ENCODE measurements at places on chromosomes 6 and 20. TPM values are rescaled to one million over a fixed set of nuclear protein-coding genes. Genes with fewer than 3 reads are reported as not detected.

The SOBP gene
- 1.6 TPM for total RNA-seq

The PHACTR1 gene
- 0.21 TPM for total RNA-seq

The SERAC1 gene
- 5.5 TPM for total RNA-seq

The DEFB115 gene
- total RNA-seq = not detected

The CARMIL1 gene
- 88.4 TPM for total RNA-seq

DNA sequence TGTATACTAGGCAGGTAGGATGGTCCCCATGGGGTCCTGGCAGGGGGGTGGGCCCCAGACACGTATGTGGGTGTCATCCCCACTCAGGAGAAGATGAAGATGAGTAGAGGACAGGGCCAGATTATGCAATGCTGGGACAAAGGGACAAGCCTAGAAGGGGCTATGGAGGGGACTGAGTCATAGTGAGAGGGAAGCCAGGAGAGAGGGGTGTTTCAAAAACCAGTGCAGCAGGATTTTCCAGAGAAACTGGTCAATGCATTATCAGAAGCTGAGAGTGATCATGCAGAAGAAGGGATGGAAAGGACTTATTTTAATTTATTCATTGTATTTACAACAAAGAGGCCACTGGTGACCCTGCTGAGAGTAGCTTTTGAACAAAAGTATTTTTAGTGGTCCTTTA, 74.0 kb downstream of the PPP1R3G start:
- H3K27ac ChIP-seq = peak overlapping the region; percentile 52
- H3K27me3 ChIP-seq = no peaks in the 10 kb centered on the region
- peaks cover 7% of the 10 kb centered on the region for H3K36me3 ChIP-seq
- no peak overlapping the region for H3K4me3 ChIP-seq
- peak; percentile 17 for DNase-seq
- peaks cover 18% of the 10 kb centered on the region for H3K4me1 ChIP-seq

- no peaks in the 10 kb centered on the region for H3K36me3 ChIP-seq
- H3K4me3 ChIP-seq = no peak overlapping the region
- peaks cover 12% of the 10 kb centered on the region for H3K4me1 ChIP-seq
- no peaks in the 10 kb centered on the region for H3K27me3 ChIP-seq
Observed at GRCh38 chr20:7692478-7692877, 247.8 kb downstream of the HAO1 start.

- no peaks in the 10 kb centered on the region for H3K27me3 ChIP-seq
- H3K4me3 ChIP-seq = peak overlapping the region; percentile 4
- peak overlapping the region; percentile 71 for H3K27ac ChIP-seq
- H3K4me1 ChIP-seq = no peaks in the 10 kb centered on the region
Observed at GRCh38 chr6:155939253-155939652, 483.6 kb upstream of the NOX3 start.

DNA sequence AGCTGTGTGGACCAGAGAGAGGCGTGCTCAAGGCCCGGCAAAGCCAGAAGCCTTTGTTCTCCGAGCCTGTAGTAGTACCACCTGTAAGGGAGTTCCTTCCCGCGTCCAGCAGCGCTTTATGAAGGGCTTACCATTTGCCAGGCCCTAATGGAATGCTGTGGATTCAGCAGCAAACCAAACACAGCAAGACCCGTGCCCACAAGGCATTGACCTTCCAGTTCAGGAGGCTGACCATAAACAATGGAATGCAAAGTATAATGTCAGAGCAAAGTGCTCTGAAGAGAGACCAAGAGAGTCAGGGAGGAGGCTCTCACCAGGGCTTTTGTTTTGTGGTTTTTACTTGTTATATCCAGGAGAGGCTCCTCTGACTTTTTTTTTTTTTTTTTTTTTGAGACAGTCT, 209.8 kb downstream of the ZMYND8 start:
- no peak overlapping the region for H3K27ac ChIP-seq
- no peaks in the 10 kb centered on the region for H3K27me3 ChIP-seq
- H3K4me3 ChIP-seq = no peak overlapping the region
- H3K4me1 ChIP-seq = peaks cover 62% of the 10 kb centered on the region
- H3K36me3 ChIP-seq = no peaks in the 10 kb centered on the region
- DNase-seq = peak; percentile 45

DNA sequence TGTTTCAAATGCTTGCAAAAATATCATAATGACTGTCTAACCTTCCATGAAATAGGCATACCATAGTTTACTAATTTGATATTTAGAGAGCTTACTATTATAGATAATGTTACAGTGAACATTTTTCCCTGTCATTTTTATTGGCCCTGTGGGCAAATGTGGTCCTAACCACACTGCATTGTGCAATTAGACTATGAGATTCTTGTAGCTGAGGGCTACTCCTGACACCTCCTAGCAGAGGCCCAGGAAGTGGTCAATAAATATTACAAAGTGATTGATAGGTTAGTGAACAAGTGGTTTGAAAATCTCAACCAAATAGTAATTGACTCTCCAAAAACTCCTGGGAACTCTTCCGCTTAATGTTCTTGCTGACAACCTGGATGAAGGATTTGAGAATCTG, 160.5 kb upstream of the KCNG1 start:
- H3K4me1 ChIP-seq = no peaks in the 10 kb centered on the region
- H3K4me3 ChIP-seq = no peak overlapping the region
- peaks cover 49% of the 10 kb centered on the region for H3K27me3 ChIP-seq
- no peak overlapping the region for H3K27ac ChIP-seq
- no peaks in the 10 kb centered on the region for H3K36me3 ChIP-seq

GRCh38 chr20:62589150-62589498, 53.2 kb upstream of the SLCO4A1 start:
- no peaks in the 10 kb centered on the region for H3K4me1 ChIP-seq
- H3K36me3 ChIP-seq = no peaks in the 10 kb centered on the region
- DNase-seq = no peak
- H3K27ac ChIP-seq = no peak overlapping the region
- H3K27me3 ChIP-seq = peaks cover 52% of the 10 kb centered on the region
- no peak overlapping the region for H3K4me3 ChIP-seq

- DNase-seq = no peak
- no peak overlapping the region for H3K27ac ChIP-seq
- no peak overlapping the region for H3K4me3 ChIP-seq
- H3K27me3 ChIP-seq = no peaks in the 10 kb centered on the region
- H3K36me3 ChIP-seq = peaks cover under 1% of the 10 kb centered on the region
Observed at GRCh38 chr20:11260611-11261010, 586.8 kb upstream of the JAG1 start.

GRCh38 chr6:68633972-68634725, 933 bp upstream of the ADGRB3 start:
- H3K36me3 ChIP-seq = peaks cover 20% of the 10 kb centered on the region
- no peak overlapping the region for H3K27ac ChIP-seq
- DNase-seq = no peak
- H3K27me3 ChIP-seq = peaks cover 38% of the 10 kb centered on the region
- peak overlapping the region; percentile 78 for H3K4me3 ChIP-seq

DNA sequence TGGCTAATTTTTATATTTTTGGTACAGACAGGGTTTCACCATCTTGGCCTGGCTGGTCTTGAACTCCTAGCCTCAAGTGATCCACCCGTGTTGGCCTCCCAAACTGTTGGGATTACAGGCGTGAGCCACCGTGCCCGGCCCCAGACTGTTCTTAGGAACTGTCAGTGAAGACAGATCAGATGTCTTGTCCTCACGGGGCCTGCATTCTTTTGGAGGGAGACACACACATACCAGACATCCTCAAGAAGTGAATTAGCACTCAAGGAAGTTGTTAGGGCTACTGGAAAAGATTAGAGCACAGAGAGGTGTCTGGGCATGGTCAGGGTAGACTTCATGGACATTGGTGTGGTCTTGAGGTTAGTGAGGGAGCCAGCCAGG, 10.3 kb upstream of the LPIN3 start:
- H3K27ac ChIP-seq = no peak overlapping the region
- H3K36me3 ChIP-seq = no peaks in the 10 kb centered on the region
- no peak overlapping the region for H3K4me3 ChIP-seq
- peaks cover 18% of the 10 kb centered on the region for H3K4me1 ChIP-seq
- no peaks in the 10 kb centered on the region for H3K27me3 ChIP-seq
- DNase-seq = no peak

GRCh38 chr20:4516876-4517275, 204.8 kb upstream of the PRND start:
- no peak for DNase-seq
- H3K27ac ChIP-seq = no peak overlapping the region
- H3K36me3 ChIP-seq = no peaks in the 10 kb centered on the region
- peaks cover 19% of the 10 kb centered on the region for H3K4me1 ChIP-seq
- peaks cover 50% of the 10 kb centered on the region for H3K27me3 ChIP-seq

DNA sequence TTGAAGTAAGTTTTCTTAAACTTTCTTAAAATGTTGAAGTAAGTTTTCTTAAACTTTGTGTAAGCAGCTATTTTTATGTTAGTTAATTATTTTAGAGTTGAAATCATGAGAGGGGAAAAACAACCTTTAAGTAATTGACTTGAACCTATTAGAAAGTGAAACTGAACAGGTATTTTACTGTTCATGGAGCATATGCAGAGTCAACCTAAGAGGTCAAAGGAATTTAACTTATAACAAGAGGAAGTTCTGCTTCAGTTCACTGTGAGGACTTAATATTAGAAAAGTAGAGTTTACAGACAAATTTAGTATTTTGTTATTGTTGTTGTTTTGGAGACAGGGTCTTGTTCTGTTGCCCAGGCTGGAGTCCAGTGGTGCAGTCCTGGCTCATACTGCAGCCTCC, 38.0 kb downstream of the CDYL start:
- no peaks in the 10 kb centered on the region for H3K36me3 ChIP-seq
- H3K27me3 ChIP-seq = no peaks in the 10 kb centered on the region
- H3K27ac ChIP-seq = no peak overlapping the region
- no peak for DNase-seq
- peaks cover 22% of the 10 kb centered on the region for H3K4me1 ChIP-seq

DNA sequence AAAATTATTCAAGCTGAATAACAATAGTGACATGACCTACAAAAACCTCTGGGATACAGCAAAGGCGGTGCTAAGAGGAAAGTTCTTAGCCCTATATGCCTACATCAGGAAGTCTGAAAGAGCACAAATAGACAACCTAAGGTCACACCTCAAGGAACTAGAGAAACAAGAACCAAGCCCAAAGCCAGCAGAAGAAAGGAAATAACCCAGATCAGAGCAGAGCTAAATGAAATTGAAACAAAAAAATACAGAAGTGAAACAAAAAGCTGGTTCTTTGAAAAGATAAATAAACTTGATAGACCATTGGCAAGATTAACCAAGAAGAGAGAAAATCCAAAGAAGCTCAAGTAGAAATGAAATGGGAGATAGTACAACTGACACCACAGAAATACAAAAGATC, 47.6 kb upstream of the NOTCH4 start:
- no peak overlapping the region for H3K4me3 ChIP-seq
- no peaks in the 10 kb centered on the region for H3K36me3 ChIP-seq
- H3K27me3 ChIP-seq = peaks cover 39% of the 10 kb centered on the region

GRCh38 chr20:3390759-3391425, 16.6 kb downstream of the DNAAF9 start:
- H3K27me3 ChIP-seq = no peaks in the 10 kb centered on the region
- H3K27ac ChIP-seq = no peak overlapping the region
- DNase-seq = no peak
- H3K36me3 ChIP-seq = no peaks in the 10 kb centered on the region

DNA sequence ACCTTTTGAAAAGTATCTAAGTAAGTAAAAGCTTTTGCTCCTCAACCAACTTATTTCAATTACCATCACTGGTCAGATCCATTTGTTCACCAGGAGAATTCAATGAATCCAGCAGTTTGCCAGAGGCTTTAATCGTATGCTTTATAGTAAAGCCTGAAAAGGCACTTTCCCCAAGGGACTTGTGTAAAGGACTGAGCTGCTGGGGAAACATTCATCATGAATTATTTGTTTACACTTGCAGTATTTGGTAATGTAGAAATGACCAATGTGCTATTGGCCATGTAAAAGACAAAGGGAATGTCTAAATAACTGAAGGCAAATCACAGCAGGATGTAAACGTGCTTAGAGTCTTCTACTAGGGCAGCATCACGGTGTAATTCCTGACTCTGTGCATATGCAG, 471.4 kb downstream of the ADGRB3 start:
- peaks cover 10% of the 10 kb centered on the region for H3K4me1 ChIP-seq
- H3K36me3 ChIP-seq = no peaks in the 10 kb centered on the region
- no peak for DNase-seq
- H3K27ac ChIP-seq = no peak overlapping the region
- no peak overlapping the region for H3K4me3 ChIP-seq

- H3K4me1 ChIP-seq = no peaks in the 10 kb centered on the region
- no peak overlapping the region for H3K4me3 ChIP-seq
- H3K36me3 ChIP-seq = no peaks in the 10 kb centered on the region
- no peak overlapping the region for H3K27ac ChIP-seq
- no peak for DNase-seq
Observed at GRCh38 chr6:27049863-27050781, 197.4 kb upstream of the PRSS16 start.

GRCh38 chr20:10171864-10172751, 46.5 kb upstream of the SNAP25 start:
- no peaks in the 10 kb centered on the region for H3K4me1 ChIP-seq
- peaks cover 25% of the 10 kb centered on the region for H3K27me3 ChIP-seq
- H3K27ac ChIP-seq = peak overlapping the region; percentile 42
- DNase-seq = peak; percentile 72
- H3K4me3 ChIP-seq = peak overlapping the region; percentile 78

- H3K27ac ChIP-seq = no peak overlapping the region
- H3K4me3 ChIP-seq = no peak overlapping the region
- H3K36me3 ChIP-seq = no peaks in the 10 kb centered on the region
- DNase-seq = no peak
Observed at GRCh38 chr6:23002044-23002619, 432.8 kb downstream of the HDGFL1 start.

GRCh38 chr6:133286765-133287164, 45.6 kb downstream of the EYA4 start:
- no peak overlapping the region for H3K27ac ChIP-seq
- H3K4me1 ChIP-seq = peaks cover 29% of the 10 kb centered on the region
- DNase-seq = peak; percentile 39
- no peaks in the 10 kb centered on the region for H3K27me3 ChIP-seq
- no peak overlapping the region for H3K4me3 ChIP-seq

All from Calu3 (cell line).